Activated T-helper 1 cell treated with anti-CD3 and anti-CD28 coated beads, Interleukin-2, amount 50 U/mL, for 16 hours (primary cell): ENCODE measurements at places on chromosomes 11 and 22.

GRCh38 chr11:117910525-117910924, 18.7 kb downstream of the TMPRSS13 start:
- no peak for DNase-seq

DNA sequence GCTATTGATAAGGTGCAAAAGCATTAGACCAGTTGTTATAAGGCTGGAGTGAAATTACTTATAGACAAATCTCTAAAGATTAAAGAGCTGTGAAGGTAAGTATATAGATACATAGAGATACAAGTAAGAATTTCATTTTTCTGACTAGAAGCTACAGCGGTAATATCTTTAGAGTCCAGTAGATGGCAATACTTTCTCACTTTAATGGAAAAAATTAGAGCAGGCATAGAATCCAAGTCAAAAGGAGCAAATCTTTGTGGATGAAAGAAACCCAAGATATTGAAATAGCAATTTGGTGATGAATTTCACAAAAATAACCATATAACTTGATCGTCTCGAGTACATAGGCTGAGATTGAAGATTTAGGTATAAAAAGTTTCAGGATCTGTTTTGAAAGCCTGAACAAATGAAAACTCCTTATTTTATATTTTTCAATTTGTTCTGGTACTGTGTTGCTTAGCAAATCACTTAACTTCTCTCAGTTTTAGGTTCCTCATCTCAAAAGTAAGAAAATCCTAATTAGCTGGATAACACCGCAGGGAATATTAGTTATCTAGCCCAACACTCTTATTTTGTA, 81.9 kb downstream of the UVRAG start:
- no peak for DNase-seq

DNA sequence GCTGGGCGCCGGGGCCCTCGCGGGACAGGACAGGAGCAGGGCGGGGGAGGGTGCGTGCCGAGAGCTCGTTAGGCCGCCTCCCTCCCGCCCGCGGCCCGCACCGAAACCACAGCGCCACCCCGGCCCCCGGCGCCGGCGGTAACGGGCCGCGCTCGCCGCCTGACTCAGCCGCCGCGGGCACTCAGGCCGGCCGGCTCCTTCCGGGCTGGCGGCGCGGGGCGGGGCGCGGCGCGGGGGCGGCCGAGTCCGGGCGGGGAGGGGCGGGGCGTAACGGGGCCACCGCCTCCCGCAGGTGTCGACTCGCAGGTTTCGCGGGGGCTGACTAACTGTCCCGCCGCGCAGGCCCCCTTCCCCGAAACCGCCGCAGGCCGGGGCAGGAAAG, at the start of gene AP5B1:
Gene AP5B1 (minus strand): TSS at position 207 of the 382 bp plus-strand sequence. CDS start 385 bp downstream, outside the sequence.
- peak; percentile 69 for DNase-seq

GRCh38 chr11:31069447-31070205, 299.9 kb downstream of the DCDC1 start:
- DNase-seq = no peak

DNA sequence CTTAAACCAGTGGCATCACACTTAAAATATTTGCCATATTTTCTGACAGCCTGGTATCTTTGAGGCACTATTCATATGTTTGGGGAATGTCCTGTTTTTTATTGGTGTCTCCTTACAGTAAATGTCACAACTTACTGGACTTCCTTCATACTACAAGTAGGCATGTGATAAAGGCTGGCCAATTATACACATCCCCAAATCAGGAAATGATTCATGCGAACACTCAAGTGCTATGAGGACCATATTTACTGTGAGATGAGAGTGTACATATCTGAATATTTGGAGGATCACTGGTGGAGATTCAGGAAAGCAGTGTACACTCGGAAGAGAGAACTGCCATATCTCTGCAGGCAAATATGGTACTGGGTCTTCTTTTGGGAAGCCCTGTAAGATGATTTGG, 913.8 kb upstream of the CHORDC1 start:
- no peak for DNase-seq

DNA sequence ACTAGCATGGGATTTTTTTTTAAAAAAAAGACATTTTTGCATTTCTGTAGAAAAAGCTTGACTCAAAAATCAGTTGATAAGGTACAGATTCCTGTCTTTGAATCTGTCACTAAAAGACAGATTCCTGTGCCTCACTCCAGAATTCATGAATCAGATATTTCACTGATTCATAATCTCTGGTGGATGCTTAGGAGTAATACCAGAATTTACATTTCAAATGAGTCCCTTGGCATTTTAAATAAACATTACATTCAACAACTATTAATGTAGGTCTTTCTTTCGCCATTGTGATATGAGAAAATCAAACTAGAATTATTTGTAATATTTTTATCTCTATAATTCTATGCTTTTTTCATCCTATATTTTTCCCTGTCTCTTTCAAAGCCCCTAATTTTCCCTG, 128.3 kb downstream of the APIP start:
- no peak for DNase-seq

DNA sequence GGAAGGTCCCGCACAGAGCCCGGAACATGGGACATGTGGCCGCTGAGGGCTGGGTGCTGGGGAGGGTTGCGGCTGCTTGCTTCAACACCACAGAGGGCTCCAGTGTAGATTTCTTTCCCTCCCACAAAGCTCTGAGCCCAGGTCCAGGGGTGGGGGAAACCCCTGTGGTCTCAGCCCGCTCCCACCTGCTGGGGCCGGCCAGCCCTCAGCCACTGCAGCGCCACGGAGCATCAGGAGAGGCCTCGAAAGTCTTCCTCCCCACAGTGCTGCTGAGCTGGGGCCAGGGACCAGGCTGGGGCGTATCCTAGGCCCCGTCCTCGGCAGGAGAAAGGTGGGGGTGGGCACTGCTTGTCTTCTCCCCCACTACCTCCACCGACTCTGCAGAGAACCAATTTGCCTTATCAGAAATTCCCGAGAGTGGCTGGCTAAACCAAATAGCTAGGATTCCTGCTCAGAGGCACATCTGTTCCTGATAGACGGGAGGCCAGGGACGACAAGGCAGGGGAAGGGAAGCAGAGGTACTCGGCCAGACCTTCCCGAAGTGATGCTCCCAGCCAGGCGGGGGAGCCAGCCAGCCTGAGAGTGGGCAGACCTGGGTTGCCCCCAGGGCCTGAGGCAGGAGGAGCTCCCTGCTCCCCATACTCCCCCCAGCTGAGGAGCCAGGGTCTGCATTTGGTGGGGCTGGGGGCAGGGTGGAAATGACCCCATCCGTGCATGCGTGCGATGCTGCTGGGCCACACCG, 18.7 kb downstream of the IGF2 start:
- DNase-seq = no peak

DNA sequence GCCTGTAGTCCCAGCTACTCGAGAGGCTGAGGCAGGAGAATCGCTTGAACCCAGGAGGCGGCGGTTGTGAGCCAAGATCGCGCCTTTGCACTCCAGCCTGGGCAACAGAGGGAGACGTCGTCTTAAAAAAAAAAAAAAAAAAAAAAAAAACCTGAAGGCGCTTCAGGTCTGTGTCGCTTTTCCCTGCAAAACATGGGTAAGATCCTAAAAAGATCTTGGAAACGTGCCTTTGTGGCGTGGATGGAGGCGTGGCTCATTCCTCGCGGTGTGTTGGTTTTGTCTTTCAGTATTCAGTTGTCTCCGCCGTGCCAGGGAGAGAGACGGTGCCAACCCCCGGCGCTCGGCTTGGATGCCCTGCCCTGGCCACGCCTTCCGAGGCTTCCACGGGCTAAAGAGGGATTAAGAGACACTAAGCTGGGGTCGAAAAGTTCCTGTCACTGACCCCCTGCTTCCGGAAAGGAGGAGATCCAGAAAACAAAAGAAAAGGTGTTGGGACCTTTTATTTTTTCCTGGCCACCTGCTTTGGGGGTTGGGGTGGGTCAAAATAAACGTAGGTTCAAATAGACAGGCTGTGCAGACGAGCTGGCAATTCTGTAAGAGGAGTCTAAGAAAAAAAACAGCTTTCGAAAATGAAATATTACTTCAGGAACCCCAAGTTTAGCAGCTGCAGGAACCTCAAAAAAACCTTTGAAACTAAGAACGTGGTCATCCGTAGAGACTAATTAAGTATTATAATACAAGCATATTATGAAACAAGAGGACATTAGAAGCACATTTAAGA, 1.1 kb upstream of the SLC35F2 start:
- DNase-seq = no peak

DNA sequence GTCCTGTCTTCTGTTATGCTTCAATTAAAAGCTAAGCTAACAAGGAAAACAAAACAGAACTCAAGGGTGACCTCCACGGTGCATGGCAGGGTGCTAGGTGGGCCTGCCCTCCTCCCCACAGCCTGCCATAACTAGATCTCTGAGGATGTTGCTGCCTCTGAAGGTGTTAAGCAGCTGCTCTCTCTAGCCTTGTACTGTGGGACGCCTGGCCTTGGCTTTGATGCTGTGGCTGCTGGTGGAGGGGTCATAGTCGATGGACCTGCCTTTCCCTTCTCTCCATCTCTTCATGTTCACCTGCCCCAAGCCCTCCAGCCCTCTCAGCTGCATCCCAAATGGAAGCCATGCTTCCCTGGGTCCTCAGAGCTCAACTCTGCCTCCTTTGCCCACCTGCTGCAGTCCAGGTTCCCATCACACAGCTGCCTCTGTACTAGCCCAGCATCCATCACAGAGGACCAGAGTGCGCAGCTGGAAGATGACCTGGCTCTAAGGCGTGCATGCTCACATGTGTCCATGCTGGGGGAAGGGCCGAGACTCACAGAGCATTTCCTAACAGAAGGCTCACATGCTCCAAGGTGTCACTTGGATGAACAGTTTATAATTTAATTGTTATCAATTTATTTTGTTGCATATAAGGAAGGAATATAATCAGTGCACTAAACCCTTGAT, 180.3 kb upstream of the E2F8 start:
- DNase-seq = no peak
